Stimulated activated CD8-positive, alpha-beta memory T cell treated with anti-CD3 and anti-CD28 coated beads, Interleukin-15, amount 100 ng/mL, for 24 hours (primary cell): ENCODE measurements at places on chromosomes 11 and 22.

- no peak for DNase-seq
Observed at GRCh38 chr22:29116397-29117123, 43.7 kb downstream of the KREMEN1 start.

DNA sequence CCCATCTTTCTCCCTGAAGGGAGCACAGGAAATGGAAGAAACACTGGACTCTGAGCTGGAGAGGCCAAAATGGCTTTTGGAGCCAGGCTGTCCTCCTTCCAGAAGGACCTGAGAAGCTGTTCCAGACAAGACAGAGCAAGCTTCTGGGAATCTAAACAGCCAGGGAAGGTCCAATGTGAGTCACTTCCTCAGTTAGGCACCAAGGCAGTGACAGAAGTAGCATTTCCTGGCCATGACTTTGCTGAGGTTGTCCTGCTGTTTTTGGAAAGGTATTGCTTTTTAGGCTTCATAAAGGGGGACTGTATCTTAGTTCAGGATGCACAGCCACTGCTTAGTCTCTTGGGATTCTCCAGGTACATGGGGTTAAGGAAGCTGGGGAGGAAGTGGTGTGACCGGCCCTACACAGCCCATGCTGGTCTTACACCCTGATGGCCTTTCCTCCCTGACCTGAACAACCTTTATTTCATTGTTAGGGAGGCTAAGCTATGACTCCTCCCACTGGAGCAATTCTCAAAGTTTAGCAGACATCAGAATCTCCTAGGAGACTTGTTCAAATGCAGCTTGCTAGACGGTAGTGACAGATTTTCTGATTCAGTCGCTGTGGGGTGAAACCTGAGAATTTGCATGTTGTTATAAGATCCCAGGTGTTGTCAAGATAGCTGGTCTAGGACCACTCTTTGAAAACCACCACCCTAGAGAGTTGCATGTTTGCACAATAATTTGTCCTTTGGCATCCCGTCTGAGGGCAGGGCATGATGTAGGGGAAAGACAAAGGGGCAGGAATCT, 6.8 kb upstream of the INSC start:
- DNase-seq = no peak

DNA sequence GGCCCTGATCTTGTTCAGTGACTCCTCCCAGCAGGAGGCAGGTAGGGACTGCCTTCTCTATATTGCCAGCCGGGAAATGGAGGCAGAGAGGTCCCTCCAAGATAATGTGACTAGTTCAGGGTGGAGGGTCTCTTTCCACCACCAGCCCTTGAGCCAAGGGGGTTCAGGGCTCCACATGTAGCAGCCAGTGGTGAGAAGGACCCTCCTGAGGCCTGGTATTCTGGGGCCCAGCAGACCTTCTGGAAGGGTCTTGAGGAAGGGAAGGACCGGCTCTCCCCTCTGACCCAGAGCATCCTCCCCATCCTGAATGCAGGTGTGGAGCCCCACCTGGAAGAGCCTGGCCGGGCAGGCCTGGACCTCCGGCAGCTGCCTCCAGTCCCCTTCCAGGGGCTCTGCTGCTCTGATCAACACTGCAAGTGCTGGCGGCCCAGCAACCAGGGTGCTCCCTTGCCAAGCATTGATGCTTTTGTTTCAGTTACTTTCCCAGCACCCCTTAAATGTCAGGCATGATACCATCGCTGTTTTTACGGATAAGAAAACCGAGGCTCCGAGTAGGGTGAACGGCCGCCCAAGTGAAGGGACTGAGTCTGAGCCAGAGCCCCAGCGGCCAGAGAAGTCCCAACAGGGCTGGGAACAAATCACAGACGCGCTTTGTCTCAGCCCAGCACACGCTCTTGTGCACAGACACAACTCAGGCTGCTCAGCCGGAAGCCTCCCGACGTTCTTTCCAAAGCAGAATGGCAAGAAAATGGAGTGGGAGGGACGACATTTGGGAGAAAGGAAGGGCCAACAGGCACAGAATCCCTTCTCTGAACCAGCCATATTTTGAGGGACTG, 38.8 kb downstream of the DKK3 start:
- no peak for DNase-seq

- no peak for DNase-seq
Observed at GRCh38 chr11:26018336-26018735, 313.6 kb upstream of the ANO3 start.

- no peak for DNase-seq
Observed at GRCh38 chr11:102017026-102017425, 30.2 kb upstream of the CFAP300 start.

GRCh38 chr22:32050678-32051515, 7.8 kb downstream of the SLC5A1 start:
- DNase-seq = no peak

DNA sequence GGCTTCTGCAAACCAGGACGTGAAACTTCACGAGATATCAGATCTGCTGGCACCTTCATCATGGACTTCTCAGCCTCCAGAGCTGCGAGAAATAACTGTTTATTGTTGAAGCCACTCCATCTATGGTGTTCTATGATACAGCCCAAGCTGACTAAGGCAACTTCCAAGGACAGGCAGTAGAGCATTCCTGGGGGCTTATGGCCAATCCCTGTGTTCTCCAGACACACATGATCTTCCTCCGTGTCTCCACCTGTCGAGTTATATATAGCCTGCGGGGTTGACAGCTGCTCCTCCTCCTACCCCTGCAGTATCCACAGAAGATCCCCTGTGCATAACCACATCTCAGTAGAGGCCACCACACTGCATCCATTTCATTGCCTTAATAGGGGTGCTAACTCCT, 11.0 kb downstream of the TP53AIP1 start:
- no peak for DNase-seq

- no peak for DNase-seq
Observed at GRCh38 chr22:19674929-19675253, 39.4 kb upstream of the SEPTIN5 start.

- DNase-seq = no peak
Observed at GRCh38 chr22:38228326-38228872, 26.6 kb downstream of the MAFF start.

GRCh38 chr11:28447226-28447625, 339.0 kb downstream of the METTL15 start:
- no peak for DNase-seq

DNA sequence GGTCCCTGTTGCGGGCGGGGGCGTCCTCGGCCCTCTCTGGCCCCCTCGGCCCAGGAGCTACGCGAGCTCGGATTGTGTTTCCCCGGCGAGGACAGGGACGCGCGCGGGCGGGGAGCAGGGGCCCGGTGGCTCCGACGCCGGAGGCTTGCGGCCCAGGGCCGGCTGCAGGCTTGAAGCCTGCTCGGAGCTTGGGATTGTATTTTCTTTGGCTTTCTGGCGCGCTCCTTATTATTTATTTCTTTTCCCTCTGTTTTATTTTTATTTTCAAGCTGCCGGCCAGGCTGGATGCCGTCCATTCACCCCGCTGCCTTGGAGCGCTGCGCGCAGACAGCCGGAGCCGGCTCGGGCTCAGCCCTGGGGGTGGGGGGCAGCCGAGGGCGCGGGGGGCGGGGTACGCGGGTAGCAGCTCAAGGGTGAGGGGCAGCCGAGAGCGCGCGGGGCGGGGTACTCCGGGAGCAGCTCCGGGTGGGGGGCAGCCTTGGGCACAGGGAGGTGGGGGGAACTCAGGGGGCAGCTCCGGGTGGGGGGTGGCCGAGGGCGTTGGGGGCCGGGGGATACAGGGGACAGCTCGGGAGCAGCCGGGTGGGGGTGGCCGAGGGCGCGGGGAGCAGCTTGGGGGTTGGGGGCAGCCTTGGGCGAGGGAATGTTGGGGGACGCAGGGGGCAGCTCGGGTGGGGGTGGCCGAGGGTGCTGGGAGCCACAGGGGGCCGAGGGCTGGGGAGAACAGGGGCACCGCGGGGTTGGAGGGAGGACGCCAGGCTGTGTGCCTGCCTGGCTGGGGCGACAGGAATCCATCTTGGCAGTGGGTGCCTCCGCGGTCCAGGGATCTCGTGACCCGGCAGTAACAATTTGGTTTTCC, 42.7 kb downstream of the KCNJ1 start:
- DNase-seq = no peak

GRCh38 chr22:30891443-30891755, 77.2 kb downstream of the MORC2 start:
- DNase-seq = no peak
